Motor neuron (in vitro differentiated cells): ENCODE measurements at places on chromosomes 7 and 10. TPM values are rescaled to one million over a fixed set of nuclear protein-coding genes. Genes with fewer than 3 reads are reported as not detected.

PRLHR gene
- total RNA-seq, result 0.21 TPM in 1 of 2 replicates, not detected in the other

GPC2 gene
- 91.5 and 101 TPM in 2 replicates for total RNA-seq

CNTNAP2 gene
- total RNA-seq, result 9.2 and 11.9 TPM in 2 replicates

HOXA2 gene
- 9.2 and 12.5 TPM in 2 replicates for total RNA-seq

ELAPOR2 gene
- 42.4 and 48.8 TPM in 2 replicates for total RNA-seq

RTKN2 gene
- total RNA-seq, result 0.69 and 0.81 TPM in 2 replicates

HNRNPH3 gene
- total RNA-seq, result 120 and 122 TPM in 2 replicates

VWDE gene
- 0.56 and 1.2 TPM in 2 replicates for total RNA-seq

FXYD4 gene
- total RNA-seq, result not detected in 2 replicates

KLF14 gene
- 0.21 TPM in 1 of 2 replicates, not detected in the other for total RNA-seq

MACC1 gene
- 0.04 and 0.31 TPM in 2 replicates for total RNA-seq

NUDCD3 gene
- 38.2 and 44.8 TPM in 2 replicates for total RNA-seq

ERVW-1 gene
- total RNA-seq, result 3.8 and 4.5 TPM in 2 replicates

GOLGA7B gene
- total RNA-seq, result 2.2 and 2.5 TPM in 2 replicates

TWIST1 gene
- total RNA-seq, result 2.0 and 2.3 TPM in 2 replicates

PKD2L1 gene
- not detected in 2 replicates for total RNA-seq

SNX10 gene
- total RNA-seq, result 32.0 and 37.4 TPM in 2 replicates

KCP gene
- total RNA-seq, result 0.87 and 0.92 TPM in 2 replicates

ASZ1 gene
- not detected in 2 replicates for total RNA-seq

HDAC9 gene
- 5.0 and 5.8 TPM in 2 replicates for total RNA-seq

CRPPA gene
- 1.4 and 2.2 TPM in 2 replicates for total RNA-seq

OR6B1 gene
- 0.62 TPM in 1 of 2 replicates, not detected in the other for total RNA-seq

CPA2 gene
- 0.49 and 1.3 TPM in 2 replicates for total RNA-seq

PTPRZ1 gene
- total RNA-seq, result 40.0 and 46.5 TPM in 2 replicates

HSPA12A gene
- total RNA-seq, result 43.2 and 47.6 TPM in 2 replicates

ALOX5 gene
- total RNA-seq, result 1.3 and 3.2 TPM in 2 replicates

GTF2IRD2 gene
- 7.8 and 10.5 TPM in 2 replicates for total RNA-seq

SGMS1 gene
- 17.0 and 18.9 TPM in 2 replicates for total RNA-seq

ENTPD1 gene
- 3.8 and 4.6 TPM in 2 replicates for total RNA-seq
